ENCODE measurements at places on chromosomes 3 and 15.
A peak's percentile ranks its signal among the peaks of the same experiment; 100 is the strongest.

DNA sequence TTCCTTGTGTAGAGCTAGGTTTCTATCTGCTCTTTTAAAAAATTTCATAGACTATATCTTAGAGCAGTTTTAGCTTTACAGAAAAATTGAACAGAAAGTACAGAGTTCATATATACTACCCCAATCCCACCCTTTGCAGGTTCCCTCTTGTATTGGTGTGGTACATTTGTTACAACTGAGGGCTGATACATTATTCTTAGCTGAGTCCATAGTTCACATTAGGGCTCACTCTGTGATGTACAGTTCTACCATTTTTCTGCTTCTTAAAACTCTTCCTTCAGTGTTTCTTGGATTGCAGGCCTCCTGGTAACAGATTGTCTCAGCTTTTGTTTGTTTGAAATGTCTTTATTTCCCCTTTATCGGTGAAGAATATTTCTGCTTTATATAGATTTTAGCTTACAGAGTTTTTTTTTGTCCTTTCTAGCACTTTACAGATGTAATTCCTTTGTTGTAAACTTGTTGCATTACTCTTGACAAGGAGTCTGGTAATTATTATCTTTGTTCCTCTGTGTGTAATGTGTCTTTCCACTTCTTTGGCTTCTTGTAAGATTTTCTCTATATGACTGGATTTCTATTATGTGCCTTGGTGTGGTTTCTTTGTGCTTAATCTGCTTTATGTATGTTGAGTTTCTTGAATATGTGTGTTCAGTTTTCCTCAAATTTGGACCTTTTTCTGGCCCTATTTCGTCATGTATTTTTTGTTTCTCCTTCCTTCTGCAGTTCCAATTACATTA is 25.3 kb downstream of the MEF2A start:
- no peak for DNase-seq

DNA sequence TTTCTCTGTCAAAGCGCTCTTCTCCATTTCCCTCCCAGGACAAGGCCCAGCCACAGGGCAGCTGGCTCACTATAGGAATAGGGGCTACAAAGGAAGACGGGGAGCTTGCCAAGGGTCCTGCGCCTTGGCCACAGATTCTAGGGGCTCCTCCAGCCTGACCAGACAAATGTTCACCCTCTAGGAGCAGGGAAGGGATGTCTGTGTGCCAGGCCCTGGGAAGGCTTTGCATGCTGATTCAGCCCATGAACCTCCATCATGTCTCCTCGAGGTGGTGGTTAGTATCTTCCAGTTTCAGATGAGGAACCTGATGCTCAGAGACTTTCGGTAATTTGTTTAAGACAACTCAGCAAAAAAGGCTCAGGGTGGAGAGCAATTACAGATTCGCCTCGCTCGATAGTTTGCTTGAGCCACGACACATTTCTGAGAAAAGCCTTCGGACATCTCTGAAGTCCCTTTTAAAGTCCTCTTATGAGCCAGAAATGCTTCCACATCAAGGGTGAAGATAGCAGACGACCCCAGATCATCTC is 110.0 kb downstream of the XXYLT1 start:
- DNase-seq: peak; percentile 38

GRCh38 chr15:67296188-67296587 is 41.6 kb downstream of the IQCH start:
- no peak for DNase-seq

DNA sequence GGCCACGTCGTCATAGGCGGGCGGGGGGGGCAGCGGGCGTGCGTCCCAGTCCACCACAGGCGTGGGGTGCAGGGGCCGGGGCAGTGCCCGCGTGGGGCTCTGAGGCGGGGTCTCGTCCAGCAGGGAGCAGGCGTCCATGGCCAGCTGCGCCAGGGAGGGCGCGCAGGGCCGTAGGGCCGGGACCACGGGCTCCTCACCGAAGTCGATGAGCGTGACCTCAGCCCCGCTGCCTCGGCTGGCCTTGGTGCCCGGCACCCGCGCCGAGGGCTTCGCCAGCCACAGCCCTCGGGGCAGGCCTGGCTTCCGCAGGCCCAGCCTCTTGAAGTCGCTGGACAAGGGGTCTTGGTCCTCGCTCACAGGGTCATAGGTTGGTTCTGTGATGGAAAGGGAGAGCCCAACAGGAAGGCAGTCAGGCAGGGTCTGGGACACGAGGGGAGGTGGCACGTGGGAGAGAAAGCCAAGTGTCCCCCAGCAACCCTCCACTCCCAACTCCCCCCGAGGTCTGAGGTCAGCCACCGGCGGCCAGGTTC is 40.0 kb downstream of the TNK2 start:
- no peak for DNase-seq

- peak; percentile 67 for DNase-seq
These were observed 57.9 kb downstream of the TRAK1 start for GRCh38 chr3:42148982-42149432.

DNA sequence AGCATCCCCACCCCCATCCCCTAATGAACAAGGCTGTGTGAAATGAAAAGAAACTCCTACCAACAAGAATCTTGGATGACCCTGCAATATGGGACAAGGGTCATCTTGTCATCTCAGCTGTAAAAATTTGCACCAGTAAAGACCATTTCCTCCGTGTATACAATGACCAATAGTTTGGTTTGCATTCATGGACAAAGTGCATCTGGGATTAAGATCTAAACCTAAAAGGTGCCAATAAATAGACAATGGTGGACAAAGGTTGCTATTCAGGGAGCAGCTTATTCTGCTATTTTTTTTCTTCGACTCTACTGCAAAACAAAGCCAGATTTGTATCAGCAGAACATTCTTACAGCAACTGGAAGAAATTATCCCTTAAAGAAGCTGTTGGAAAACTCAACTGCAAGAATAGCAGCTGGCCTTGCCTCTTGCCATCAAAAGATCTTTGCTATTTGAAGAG is 8.0 kb downstream of the MGLL start:
- DNase-seq: no peak

DNA sequence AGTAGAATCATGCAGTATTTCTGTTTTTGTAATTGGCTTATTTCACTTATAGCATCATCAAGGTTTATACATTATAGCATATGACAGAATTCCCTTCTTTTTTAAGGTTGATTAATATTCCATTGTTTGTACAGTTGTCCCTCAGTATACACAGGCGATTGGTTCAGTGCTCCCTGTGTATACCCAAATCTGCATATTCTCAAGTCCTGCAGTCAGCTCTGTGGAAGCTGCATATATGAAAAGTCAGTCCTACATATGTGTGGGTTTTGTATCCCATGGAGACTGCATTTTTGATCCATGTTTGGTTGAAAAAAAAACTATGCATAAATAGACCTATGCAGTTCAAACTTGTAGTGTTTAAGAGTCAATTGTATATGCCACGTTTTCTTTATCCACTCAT is 127.7 kb downstream of the ISL2 start:
- DNase-seq: no peak

- DNase-seq: no peak
These were observed 239.4 kb downstream of the OXSM start for GRCh38 chr3:26029321-26029720.

DNA sequence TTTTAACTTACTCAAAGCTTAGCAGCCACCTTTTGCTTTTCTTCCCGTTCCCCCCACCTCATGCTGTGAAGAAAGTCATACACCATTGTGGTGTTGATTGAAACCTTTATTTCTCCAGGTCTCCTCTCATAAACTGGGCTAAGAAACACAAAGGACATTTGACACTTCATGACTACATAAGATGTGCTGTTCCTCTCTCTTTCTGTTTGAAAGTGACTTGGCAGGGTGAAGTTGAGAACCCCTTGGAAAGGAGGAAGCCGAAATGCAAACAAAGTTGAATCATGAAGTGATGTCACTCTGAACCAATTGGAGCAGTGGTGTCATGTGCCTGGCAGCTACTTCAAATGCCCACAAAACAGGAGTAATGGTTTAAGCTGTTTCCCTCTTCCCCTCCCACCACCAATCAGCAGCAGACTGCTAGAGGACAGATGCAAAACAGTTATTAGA is 174.7 kb downstream of the IGF1R start:
- peak; percentile 59 for DNase-seq

- DNase-seq: no peak
These were observed 379.7 kb upstream of the TGFBR2 start for GRCh38 chr3:30226601-30227151.

- no peak for DNase-seq
These were observed 2.3 kb downstream of the PPCDC start for GRCh38 chr15:75025548-75026260.
